ENCODE measurements at places on chromosomes 2 and 18.

- DNase-seq, result no peak
Measured at GRCh38 chr2:240429872-240430491, 5.5 kb upstream of the GPC1 start.

DNA sequence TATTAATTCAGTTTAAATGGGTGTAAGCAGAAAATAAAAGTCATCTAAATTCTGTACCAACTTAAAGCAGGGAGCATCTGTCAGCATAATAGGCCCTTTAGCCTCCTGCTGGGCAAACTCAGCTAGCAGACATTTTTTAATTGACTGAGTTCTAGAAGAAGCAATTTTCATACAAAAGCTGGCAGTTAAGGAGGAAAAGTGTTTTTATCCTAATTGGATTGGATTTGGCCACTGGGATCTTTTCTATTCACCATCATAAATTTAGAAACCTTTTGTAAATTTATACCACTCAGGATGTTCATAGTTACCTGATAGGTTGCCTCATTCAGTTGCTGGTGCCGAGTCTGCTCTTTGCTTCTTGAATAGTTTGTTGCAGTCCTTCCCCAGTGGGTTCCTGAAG is 262.7 kb upstream of the FSIP2 start:
- no peak for DNase-seq

GRCh38 chr2:234869164-234869563 is 82.7 kb upstream of the SH3BP4 start:
- DNase-seq, result no peak

DNA sequence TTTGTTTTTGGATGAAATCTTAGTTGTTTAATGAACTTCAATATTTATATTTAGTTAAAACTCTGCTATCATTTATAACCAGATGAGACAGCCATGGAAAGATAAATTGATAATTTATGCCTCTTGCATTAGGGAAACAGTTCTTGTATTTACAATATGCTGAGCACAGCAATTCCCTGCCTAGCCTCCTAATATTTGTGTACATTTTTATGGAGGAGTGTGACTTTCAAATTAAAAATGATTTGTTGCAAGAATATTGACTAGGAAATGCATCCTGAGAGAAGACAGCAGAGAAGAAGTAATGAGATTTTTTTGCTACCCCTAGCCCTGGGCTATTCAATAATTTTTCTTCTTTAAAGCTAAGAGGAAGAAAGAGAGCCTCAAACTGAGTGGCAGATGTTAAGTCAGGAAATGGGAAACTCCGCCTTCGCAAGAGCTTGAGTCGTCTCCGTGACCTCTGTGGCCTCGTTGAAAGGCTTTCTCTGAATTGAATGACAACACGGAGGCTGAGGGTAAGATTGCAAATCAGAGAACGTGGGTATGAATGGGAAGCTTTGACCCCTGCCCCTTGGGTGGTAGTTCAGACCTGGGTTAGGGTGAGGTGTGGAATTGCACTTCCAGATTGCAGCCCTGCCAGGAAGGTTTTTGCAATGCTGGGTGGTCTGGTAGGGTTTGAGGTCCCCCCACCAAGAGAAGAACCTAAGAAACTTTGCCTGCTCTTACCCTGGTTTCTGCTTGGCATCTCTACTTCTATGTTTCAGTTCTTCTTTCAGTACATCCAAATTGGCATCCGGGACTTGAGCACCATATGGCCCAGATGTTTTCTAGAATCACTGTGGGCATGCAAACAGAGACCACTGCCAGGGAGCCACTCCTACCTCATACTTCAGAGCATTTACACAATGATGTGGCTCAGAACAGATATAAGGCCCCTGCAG is 210.3 kb upstream of the RBMS1 start:
- DNase-seq, result no peak

DNA sequence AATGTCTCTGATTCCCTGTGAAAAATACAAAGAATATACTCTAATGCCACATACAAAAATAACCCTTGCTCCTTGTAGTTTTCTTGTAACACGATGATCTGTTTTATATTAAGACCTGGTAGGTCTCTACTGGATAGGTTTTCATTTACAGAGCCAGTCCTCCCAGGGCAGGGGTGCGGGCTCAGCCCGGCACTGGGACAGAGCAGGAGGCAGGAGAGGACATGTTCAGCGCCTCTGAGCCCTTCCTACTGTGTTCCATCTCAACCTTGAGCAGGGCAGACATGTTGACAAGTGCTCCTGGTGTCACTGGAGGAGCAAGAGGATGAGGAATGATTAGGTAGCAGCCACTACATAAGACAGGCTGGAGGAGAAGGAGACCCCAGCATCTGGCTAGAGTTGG is 335.5 kb downstream of the INSIG2 start:
- no peak for DNase-seq

DNA sequence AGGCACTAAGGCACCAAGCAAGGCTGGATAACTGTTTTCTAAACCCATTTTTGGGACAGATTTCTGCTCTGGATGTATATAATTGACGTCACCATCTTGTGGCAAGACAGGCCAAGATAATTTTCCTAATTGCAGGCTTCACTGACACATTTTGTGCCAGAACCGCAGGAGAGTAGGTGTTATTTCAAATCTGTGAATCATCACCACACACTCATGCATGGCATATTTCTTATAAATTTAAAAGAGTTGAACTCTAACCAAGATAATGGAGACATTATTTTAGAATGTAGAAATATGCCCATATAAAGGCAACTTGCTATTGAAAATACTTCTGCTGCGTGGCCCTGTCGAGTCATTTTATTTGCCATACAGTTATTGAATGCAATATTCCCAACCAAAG is 68.3 kb upstream of the ACYP2 start:
- DNase-seq, result no peak

- DNase-seq, result no peak
Measured at GRCh38 chr2:85394261-85394681, 15.9 kb downstream of the CAPG start.

DNA sequence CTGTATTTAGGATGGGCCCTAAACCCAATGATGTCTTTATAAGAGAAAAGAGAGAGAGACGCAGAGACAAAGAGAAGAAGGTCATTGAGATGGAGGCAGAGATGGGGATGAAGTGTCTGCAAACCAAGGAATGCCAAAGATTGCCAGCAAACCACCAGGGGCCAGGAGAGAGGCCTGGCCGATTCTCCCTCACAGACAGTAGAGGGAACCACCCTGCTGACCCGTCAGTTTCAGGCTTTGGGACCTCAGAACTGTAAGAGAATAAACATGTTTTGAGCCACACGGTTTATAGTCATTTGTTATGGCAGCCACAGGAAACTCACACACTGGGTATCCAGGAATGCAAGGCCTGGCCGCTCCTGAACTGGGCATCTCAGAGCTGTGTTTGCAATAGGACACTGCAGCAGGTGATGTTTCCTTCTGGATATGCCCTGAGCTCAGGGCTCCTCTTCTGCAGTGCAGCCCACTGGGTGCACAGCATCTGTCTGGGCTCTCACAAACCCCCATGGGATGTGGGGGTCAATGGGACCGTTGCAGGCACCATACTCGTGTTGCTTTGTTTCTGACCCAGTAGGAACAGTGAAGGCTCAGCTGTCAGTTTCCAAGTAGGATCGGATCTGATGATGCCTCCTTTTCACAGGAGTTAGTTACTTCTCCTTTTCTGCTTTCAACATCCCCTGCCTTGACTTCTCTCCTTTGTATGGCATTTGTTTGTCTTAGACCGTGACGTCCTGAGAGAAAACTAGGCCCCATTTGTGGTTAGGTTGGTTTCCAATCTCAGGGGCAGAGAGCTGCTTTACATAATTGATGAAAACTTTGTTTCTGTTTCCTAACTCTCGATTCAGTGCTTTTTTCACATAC is 20.8 kb downstream of the PTPN18 start:
- no peak for DNase-seq

GRCh38 chr18:59096098-59096789 is 43.4 kb upstream of the SEC11C start:
- no peak for DNase-seq

GRCh38 chr18:31487246-31488015 is 10.5 kb upstream of the DSG2 start:
- no peak for DNase-seq

DNA sequence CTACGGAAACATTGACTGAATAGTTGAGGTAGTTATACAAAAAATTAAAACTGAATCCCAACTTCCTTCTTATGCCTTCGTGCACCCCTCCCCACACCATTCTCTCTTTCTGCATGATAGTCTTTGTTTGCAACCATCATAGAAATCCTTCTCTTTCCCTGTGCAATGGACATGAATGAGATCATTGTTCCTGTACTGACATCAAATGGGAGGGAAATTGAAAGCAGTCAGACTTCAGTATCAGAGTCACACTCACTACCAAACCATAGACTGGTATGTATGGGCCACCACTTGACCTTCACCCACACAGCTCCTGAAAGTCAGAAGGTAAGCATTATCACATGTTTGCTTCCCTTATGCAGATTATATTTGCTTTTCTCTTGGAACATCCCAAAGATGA is 782.8 kb downstream of the BCL11A start:
- no peak for DNase-seq

DNA sequence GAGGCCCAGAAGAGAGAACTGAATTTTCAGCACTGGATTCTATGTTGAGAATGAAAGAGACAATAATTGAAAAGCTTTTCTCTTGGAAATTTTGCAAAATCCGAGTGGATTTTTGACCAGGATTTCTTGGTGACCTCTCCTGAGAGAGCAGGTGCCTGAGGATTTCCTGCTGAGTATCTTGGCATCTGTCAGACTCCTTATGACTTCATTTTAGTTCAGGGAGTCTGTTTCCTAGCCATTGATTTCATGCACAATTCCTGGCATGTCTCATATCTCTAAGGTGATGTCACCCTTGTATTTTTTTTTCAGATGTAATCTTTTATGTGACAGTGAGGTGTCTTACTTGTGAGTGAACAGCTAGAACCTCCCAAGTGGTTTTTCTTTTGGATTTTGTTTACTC is 195.9 kb downstream of the NEDD4L start:
- DNase-seq, result no peak

DNA sequence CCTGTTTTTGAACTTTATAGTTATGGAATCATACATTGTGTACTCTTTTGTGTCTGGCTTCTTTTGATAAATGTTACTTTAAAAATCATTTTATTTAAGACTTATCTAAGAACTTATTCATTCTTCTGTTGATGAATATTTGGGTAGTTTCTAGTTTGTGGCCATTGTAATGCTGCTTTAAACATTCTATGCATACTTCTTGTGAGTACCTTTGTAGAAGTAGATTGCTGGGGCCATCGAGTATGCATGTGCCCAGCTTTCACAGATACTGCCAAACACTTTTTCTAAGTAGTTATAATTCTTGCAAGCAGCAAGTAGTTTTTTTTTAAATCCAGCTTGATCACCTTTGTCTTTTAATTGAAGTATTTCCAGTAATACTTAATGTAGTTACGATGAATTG is 11.1 kb downstream of the CD302 start:
- DNase-seq, result no peak

- no peak for DNase-seq
Measured at GRCh38 chr2:153519257-153519875, 40.8 kb upstream of the RPRM start.

DNA sequence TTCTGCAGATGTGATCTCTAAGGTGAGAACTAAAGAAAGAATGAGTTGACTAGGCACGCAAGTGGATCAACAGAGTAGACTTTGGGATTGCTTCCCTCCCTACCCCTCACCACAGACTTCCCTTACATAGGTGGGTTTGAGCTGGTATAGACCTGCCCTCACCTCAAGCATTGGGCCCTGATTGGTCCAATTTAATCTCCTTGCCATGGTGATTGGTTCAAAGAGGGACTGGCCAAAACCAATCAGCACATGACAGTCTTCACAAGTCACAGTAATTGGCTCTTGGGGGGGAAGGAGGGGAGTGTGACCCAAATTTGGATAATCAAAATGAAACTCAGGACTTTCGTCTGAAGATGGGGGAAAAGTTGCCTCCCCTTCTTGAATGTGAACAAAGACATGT is 36.6 kb upstream of the LNPK start:
- DNase-seq, result no peak

DNA sequence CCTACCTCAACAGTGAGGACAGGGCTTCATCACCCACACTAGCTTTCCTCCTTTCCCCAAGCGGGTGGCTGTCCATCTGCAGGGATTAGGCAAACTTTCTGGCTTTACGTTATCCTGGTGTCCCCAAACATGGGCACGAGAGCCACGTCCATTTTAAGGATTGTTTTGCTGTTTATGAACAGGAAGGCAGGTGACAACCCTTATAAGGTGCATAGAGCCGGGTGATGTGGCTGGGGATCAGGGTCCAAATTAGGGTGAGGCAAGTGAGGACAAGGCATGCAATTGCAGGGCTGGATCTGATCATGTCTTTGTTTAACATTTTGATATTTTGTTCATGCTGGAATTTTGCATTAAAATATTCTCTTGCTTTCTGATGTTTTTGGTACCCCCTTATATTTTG is 27.6 kb upstream of the ITGA6 start:
- no peak for DNase-seq

GRCh38 chr2:71889759-71890684 is 257.6 kb downstream of the CYP26B1 start:
- DNase-seq, result no peak

DNA sequence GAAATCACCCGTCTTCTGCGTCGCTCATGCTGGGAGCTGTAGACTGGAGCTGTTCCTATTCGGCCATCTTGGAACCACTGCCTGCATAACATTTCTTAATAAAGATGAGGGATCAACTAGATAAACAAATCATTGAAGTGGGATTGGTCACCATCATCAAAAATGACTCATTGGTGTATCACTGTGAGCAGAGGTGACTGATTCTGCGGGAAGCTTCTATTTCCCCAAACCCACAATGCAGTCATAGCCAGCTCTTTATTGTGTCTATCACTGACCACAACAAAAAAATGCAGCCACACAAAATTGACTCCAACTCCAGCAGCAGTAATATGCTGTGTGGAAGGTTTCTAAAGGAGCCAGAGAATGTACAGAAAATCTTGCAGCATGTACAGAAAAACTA is 630.7 kb upstream of the HS6ST1 start:
- no peak for DNase-seq

DNA sequence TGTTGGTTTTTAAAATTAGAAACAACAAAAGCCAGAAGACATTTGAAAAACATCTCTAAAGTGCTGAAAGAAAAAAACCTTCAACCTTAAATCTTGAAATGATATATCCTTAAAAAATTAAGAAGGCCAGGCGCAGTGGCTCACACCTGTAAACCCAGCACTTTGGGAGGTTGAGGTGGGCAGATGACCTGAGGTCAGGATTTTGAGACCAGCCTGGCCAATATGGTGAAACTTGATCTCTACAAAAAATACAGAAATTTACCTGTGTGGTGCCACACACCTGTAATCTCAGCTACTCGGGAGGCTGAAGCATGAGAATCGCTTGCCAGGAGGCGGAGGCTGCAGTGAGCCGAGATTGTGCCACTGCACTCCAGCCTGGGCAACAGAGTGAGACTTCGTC is 87.7 kb upstream of the SIX2 start:
- no peak for DNase-seq

GRCh38 chr2:95393901-95394300 is 8.6 kb upstream of the FAHD2A start:
- no peak for DNase-seq

- DNase-seq, result no peak
Measured at GRCh38 chr2:54209379-54209778, 46.6 kb downstream of the TSPYL6 start.

DNA sequence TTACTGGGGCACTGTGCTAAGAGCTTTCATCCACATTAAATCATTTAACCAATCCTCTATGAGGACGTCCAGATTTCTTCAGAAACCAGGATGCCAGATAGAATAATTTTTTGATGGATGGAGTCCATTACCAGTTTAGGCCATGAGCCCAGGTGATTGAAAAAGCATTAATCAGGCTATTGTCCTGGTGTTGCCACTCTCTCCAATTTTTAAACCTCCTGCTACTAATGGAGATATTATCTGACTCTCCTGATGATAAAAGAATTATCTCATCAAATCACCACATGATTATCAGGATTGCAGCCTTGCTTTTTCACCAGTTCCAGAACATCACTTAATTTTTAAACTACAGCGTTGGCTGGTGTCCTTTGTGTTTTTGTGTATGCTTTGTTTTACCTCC is 402.2 kb downstream of the CLIP4 start:
- no peak for DNase-seq
